ENCODE measurements at places on chromosomes 3 and 15.

- no peak for DNase-seq
These were observed 710.3 kb downstream of the PDCD6IP start for GRCh38 chr3:34508732-34509131.

DNA sequence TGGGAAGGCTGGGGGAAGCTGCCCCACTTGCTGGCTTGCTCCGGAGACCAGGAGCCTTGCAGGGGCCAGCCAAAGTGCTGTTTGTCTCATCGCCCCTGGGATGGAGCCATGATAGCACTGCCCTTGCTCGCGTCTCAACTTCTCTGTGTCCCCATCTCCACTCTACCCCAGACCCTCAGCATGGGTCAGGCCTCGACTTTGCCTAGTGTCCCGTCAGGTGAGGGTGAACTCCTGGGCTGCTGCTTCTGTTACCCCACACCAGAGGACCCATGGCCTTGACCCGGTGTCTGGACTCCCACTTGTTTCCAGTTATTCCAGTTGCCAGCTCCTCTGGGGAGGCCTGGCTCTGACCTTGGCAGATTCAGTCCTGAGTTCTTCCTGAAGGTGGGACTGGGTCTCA lies 36.5 kb upstream of the DUSP7 start:
- DNase-seq = no peak

DNA sequence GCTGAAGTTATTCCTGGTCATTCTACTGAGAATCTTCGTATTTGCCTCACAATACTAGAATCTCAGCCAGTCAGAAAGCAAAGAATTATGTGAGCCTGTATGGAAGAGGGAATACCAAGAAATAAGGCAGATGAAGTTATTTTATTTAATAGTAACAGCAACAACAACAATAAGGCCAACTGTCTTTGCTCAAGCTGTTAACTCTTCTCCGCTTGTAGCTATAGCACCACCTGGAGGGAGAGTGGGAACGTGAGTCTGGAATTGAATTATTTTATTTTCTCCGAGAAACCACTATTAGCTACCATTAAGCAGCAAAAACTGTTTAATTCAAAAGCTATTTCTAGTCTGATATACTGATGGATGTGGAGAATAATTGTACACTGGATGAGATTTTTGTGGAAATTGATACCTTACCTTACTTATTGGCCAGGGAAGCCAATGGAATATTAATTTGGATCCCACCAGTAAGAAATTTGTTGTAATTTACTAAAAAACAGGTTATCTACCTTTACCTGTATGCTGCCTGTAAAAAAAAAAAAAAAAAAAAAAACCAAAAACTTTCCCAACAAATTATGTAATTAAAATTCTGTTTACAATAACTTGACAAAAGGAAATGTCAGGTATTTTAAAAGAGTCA lies 50.1 kb downstream of the CALML4 start:
- DNase-seq = peak; percentile 2

DNA sequence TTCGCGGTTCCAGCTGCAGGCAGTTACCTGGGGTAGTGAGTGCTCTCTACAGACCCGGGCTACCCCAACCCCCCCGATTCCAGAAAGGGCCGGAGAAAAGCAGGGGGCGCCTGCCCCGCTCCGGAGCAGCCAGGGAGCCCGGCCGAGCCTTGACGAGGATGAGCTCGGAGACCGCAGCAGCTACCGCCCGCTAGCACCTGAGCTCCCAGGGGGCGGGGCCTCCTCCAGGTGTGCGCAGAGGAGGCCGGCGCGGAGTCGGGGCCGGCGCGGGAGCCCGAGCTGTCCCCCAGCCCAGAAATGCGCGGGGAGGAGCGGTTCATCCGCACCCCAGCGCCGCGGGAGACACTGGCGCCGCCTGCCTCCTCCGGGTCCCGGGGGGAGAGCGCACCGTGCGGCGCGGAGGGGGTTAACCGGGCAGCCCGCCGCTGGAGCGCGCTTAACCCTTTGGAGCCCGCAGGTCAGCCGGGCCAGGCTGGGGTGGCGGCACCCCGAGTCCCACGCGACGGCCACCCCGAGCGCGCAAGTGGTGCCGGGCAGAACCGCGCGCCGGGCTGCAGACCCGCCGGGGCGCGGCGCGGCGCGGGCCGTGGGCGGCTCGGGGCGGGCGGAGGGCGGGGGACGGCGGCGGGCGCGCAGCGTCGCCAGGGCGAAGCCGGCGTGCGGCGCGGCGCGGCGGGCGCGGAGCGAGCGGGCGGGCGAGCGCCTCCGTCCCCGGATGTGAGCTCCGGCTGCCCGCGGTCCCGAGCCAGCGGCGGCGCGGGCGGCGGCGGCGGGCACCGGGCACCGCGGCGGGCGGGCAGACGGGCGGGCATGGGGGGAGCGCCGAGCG lies at the start of gene CACNA1D:
CACNA1D (plus strand) TSS at position 649 of the 829 bp plus-strand sequence. CDS start 556 bp downstream, outside the sequence.
- no peak for DNase-seq

- DNase-seq = no peak
These were observed 1.0 kb downstream of the ZNF589 start for GRCh38 chr3:48241796-48242455.

DNA sequence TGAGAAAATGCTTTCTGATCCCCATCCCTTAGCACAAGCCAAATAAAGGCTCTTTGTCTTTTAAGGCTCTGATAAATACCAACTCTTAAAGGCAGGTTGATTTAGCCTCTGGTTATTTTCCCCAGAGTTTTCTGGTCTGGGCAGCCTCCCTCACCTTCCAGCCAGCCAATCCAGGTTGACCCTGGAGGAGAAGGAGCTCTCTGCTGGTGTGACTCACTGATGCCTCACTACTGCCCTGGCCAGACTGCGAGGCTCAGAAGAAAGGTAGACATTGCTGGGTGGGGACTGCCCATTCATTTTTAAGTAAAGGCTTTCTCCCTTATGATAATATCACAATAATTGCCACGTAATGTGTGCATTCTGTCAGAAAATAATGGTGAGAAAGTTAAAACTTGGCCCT lies 37.1 kb downstream of the SLCO3A1 start:
- DNase-seq = no peak

DNA sequence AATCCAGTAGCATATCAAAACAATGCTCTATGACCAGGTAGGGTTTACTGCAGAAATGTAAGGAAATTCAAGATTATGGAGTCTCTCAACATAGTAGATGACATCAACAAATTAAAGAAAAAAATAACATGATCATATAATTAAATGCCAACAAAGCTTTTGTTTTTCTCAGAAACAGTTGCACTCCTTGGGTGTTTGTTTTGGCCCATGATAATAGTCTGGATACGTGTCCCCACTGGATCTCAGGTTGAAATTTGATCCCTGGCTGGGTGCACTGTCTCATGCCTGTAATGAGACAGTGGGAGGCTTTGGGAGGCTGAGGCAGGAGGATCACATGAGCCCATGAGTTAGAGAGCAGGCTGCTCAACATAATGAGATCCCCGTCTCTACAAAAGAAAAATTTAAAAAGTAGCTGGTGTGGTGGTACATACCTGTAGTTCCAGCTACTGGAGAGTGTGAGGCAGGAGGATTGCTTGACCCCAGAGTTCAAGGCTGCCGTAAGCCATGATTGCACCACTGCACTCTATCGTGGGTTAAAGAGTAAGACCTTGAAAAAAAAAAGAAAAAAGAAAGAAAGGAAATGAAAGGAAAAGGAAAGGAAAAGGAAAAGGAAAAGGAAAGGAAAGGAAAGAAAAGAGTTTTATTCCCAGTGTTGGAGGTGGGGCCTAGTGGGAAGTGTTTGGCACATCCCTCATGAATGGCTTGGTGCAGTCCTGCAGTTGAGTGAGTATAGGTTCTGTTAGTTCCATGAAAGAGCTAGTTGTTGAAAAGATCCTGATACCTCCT lies 53.3 kb upstream of the FOXB1 start:
- no peak for DNase-seq

GRCh38 chr3:32437896-32438295 lies 46.2 kb downstream of the CMTM7 start:
- no peak for DNase-seq

- DNase-seq = no peak
These were observed 41.4 kb upstream of the FEZF2 start for GRCh38 chr3:62414786-62415185.

GRCh38 chr3:152084441-152085158 lies 184.1 kb upstream of the MBNL1 start:
- DNase-seq = no peak

GRCh38 chr3:156816091-156816793 lies 9.9 kb upstream of the LEKR1 start:
- peak; percentile 45 for DNase-seq

- DNase-seq = peak; percentile 11
These were observed 81.5 kb downstream of the SMAD3 start for GRCh38 chr15:67146875-67147381.

- no peak for DNase-seq
These were observed 57.1 kb upstream of the POU1F1 start for GRCh38 chr3:87333393-87333892.

DNA sequence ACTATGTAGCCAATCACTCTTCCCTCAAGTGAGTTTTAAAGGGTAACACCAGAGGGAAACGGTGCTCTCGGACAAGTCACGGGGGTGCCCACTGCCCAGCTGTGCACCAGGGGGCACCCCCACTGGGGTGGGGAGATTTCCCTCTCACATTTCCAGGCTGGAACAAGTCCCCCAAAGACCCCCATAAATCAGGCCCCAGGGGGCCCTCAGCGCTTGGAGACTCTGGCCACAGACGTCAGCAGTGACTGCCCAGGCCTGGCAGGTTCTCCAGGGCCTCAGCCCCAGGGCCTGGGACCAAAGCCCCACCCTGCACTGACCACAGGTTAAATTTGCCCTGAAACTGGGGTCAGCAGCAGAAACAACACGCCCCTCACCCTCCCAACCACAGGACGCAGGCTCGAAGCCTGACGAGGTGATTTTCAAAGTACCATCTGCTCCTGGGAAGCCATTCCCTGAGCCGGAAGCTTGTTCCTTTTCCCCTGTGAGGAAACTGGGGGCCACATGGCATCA lies 17.0 kb downstream of the XXYLT1 start:
- no peak for DNase-seq

GRCh38 chr3:54951405-54951804 lies 23.5 kb upstream of the LRTM1 start:
- no peak for DNase-seq

- DNase-seq = no peak
These were observed 71.2 kb upstream of the IQSEC1 start for GRCh38 chr3:13144163-13145023.
